ENCODE measurements at places on chromosomes 3 and 15.

GRCh38 chr15:29183071-29183831 is 86.4 kb downstream of the NSMCE3 start:
- peak; percentile 67 for DNase-seq

DNA sequence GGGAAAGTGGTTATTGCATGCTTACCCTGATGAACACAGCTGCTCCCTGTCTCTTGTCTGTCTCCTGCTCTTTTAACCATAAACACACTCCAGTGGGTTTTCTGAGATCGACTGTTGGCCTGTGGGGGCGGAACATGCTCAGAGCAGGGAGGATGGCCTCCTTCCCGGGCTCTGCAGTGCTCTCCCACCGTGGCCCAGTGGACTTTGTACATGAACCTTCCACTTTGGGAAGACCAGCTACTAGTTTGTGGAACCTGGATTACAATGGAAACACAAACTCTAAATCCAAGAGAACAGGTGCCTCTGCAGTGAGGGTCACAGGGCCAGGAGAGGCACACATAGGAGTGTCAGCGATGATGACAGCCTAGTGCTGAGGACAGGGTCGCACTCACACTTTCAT is 56.5 kb downstream of the KLF13 start:
- DNase-seq: no peak

- no peak for DNase-seq
These were observed 210.6 kb upstream of the GADL1 start for GRCh38 chr3:31105011-31105410.

GRCh38 chr3:58391156-58391865 is 42.3 kb downstream of the PDHB start:
- no peak for DNase-seq

DNA sequence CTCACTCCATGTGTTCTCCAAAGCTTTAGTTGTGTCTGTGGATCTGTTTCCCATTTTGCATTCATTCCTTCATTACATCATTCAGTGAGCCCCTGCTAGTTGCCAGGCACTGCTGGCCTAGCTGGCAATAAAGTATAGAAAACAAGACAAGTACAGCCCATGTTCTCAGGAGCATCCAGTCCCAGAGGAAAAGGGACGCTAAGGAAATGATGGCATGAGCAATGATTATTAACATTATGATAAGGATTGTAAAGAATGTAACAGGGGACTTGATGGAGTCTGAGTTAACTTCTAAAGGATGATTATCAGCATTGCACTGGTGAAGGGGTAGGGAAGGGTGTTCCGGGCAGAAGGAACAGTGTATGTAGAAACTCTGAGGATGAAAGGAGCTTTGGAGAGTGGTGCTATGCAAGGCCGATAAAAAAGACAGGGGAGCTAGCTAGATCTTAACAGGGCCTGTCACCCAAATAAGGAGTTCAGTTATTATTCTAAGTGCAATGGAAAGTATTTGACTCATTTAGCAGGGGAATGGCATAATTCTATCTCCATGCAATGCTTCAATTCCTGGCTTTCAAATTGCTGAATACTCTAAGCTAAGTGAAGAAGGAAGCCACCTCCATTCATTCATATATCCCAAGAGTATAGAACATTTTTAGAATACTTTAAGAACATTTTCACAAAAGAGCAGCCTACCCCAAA is 258.2 kb upstream of the STT3B start:
- DNase-seq: peak; percentile 34

DNA sequence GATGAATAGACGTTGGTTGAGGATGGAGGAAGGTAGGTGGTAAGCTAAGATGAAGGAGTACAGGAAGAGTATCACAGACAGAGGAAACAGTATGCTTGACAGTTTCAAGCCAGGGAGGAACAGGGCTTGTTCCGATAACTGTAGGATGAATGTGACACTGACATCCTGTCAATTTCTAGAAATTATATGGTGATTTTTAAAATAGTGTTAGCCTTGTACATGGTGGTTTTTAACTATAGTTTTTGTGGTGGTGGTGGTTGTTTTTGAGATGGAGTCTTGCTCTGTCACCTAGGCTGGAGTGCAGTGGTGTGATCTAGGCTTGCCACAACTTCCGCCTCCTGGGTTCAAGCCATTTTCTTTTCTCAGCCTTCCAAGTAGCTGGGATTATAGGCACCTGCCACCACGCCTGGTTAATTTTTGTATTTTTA is 92.8 kb downstream of the FNDC3B start:
- DNase-seq: no peak

- DNase-seq: no peak
These were observed 1.5 kb downstream of the ABHD5 start for GRCh38 chr3:43692085-43692855.

- no peak for DNase-seq
These were observed 81.1 kb downstream of the MEGF11 start for GRCh38 chr15:66172324-66172980.

GRCh38 chr15:77457905-77458265 is 37.2 kb downstream of the HMG20A start:
- DNase-seq: peak; percentile 53

- DNase-seq: no peak
These were observed 41.7 kb upstream of the ADAMTS17 start for GRCh38 chr15:100383302-100384107.

DNA sequence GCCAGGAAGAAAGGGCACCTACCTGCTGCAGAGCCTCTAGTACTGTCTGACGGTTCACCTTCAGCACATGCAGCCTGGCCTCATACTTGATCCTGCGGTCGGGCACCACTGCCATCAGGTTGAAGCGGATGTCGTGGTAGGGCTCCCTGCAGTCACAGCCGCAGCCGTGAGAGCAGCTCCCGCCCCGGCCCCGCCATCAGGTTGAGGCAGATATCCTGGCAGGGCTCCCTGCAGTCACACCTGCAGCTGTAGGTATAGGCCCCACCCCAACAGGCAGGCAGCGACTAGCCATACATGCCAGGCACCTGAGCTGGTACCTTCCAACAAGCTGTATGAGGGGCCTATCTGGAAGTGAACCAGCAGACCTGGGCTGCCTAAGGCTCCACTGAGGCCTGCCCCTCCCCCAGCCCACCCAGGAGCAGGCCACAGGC is 38.7 kb downstream of the SEMA3G start:
- DNase-seq: no peak

GRCh38 chr3:169387751-169388696 is 275.5 kb downstream of the MECOM start:
- DNase-seq: peak; percentile 11

DNA sequence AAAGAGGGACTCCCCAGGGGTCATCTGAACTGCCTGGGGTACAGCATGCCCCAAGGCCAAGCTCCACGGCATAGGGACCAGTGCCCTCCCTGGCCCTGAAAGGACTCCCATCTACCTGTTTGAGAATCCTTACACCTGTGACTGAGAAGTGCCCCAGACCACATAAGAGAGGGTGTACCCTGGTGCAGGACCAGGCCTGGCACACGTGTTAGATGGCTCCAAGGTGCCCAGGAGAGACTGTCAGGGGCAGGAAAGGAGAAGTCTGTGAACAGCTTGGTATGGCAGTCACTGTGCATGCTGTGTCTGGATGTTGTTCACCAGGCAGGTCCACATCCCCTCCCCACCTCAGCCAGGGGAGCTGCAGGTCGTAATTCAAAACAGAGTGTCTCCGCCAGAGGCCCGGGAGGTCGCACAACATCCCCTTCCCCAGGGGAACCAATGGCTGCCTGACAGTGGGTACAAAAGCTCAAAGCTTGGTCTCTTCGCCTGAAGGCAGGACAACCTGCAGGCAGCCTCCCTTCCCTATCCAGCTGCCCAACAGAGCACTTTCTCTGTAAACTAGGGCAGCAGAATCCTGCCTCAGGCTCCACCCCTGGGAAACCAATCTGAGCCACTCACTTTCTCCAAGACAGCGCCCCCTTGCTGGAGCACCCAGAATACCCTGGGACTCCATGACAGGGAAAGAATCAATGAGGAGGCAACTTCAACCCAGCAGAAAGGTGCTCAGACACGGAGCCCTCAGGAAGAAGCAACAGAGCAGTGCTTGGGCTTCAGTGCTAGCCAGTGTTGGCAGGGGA is 3.9 kb downstream of the NUP210 start:
- no peak for DNase-seq

GRCh38 chr15:70318594-70319465 is 221.1 kb upstream of the TLE3 start:
- DNase-seq: peak; percentile 97

DNA sequence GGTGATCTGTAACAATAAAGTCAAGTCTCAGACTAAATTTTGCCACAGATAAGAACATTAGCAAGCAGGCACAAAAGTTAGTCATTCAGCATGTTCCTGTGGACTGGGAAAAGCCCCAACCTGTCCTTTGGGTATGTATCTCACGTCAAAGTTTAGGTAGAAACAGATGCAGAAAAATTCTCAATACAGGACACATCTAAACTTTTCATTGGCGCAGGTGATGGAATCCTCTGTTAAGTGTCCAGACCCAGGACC is 120.6 kb downstream of the ATG7 start:
- no peak for DNase-seq

- no peak for DNase-seq
These were observed 167.5 kb downstream of the PGPEP1L start for GRCh38 chr15:98840053-98840452.

- DNase-seq: no peak
These were observed 99.9 kb downstream of the SLCO3A1 start for GRCh38 chr15:91953432-91953831.

DNA sequence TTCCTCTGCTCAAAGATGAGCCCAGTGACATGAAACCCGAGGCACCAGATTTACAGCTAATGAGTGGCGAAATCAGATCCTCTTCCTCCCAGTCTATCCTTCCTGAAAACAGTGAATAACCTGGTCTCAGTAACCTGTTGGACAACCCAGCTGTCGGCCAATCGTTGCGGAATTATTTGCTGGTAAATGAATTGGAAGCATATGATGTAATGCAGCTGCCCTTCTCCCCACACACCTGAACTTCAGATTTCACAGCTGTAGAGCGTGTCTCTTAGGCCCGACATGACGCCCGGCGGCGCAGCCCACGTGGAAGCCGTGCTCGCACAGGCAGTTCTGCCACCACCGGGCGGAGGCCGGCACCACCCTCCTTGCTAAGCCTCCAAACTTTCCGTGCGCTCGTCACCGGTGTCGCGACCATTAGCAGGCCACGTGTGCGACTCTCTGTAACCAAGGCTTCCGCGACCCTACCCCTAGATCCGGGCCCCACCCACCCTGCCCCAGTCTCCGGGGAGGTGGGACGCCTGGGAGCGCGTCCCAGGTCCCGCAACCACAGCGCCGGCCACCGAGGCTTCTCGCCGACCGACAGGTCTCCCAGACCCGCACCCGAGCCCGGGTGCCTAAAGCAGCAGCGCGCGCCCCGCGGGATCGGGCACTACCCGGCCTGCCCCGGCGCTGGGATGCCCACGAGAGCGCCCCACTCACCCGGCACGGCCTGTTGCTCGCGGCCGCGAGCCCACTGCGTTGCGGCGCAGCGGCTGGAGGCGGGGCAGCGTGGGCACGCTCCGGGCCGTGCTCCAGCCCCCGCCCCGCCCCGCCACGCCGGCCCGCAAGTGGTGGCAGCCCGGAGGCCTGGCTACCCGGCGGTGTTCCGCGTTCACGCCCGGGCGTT is at the start of gene RIOX2:
Gene RIOX2 (minus strand): TSS at position 753 of the 889 bp plus-strand sequence. CDS start 4,838 bp downstream, outside the sequence.
- peak; percentile 57 for DNase-seq

- DNase-seq: peak; percentile 32
These were observed 737 bp upstream of the ITPR1 start for GRCh38 chr3:4492208-4493013.
